Activated CD4-positive, alpha-beta memory T cell treated with anti-CD3 and anti-CD28 coated beads for 36 hours (primary cell): ENCODE measurements at places on chromosomes 5 and 9.

DNA sequence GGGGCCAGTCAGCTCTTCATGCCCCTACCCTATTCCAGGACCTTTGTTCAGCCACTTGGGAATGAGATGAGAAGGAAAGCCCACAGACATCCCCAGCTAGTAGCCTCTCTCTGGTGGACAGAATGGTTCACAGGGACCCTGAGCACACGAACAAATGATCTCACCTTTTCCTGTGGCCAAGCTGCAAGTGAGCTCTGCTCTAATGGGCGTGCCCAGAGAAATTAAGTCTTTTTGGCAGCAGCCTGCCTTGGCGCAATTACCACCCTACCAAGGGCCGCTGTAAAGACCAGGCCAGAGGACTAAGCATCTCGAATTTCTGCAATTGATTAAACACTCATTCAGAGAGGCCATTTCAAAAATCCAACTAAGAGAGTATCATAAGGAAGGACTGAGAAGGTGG, 56.0 kb downstream of the WHRN start:
- DNase-seq: no peak

GRCh38 chr9:3980771-3981170, 319.1 kb downstream of the GLIS3 start:
- no peak for DNase-seq

DNA sequence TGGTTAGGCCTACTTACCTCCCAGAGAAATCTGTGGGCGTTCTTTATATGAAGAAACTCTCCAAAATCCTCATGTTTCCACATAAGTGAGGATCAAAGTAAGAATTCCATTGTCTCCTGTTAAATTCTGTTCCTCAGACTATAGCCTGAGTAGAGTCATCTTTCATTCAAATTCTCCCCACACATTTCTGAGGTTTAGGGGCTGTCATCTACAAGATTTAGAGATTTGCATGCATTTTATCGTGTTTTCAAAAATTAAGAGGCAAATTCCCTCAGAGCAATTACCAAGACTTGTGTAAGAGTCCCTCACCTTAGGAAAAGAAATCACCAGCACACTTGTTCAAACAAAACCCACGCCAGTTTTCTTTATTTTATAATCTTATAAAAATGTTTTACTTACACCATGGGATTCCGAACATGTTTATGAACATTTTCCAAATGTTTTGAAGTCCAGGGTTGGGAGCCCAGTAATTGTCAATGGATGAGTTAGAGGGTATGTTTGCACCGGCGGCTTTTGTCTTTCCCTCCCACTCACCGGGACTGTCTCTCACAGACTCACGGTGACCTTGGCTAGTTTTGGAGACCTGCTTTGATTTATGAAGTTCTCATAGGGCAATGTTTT, 367.6 kb downstream of the ENC1 start:
- DNase-seq: no peak

- peak; percentile 69 for DNase-seq
These were observed 33.5 kb downstream of the ANXA6 start for GRCh38 chr5:151123897-151124751.

GRCh38 chr5:52995095-52995494, 5.9 kb downstream of the ITGA2 start:
- no peak for DNase-seq

DNA sequence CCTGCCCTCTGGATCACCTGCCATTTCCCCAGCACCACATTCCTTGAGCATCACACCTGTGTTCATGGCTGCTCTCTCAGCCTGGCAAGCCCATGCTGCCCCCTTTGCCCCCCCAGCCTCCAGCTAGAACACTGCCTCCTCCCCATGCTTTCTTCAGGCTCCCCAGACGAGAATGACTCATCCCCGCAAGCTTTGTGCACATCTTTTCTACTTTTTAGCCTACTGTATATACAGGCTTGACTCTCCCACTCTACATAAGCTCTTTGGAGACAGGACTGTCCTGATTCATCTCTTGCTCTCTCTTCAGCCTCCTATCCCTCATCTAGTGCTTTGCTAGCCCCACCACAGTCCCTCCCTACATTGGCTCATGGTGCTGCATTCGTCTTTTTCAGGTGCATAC, 19.9 kb upstream of the GLIPR2 start:
- no peak for DNase-seq

- DNase-seq: peak; percentile 36
These were observed 91.8 kb upstream of the TNC start for GRCh38 chr9:115209601-115210306.

DNA sequence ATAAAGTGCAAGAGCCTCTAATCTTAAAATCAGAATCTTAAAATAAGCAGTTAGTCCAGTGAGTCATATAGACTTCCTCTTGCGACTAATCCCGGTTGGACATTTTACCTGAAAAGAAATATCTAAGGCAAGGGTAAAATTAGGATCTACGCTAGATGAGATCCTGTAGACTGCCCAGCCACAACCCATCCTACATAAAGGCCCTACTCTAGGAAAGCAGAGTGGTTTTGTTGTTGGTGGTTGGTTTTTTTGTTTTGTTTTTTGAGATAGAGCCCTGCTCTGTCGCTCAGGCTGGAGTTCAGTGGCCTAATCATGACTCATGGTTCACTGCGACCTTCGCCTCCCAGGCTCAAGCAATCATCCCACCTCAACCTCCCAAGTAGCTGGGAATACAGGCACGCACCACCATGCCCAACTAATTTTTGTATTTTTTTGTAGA, 6.9 kb downstream of the TSC1 start:
- DNase-seq: no peak

DNA sequence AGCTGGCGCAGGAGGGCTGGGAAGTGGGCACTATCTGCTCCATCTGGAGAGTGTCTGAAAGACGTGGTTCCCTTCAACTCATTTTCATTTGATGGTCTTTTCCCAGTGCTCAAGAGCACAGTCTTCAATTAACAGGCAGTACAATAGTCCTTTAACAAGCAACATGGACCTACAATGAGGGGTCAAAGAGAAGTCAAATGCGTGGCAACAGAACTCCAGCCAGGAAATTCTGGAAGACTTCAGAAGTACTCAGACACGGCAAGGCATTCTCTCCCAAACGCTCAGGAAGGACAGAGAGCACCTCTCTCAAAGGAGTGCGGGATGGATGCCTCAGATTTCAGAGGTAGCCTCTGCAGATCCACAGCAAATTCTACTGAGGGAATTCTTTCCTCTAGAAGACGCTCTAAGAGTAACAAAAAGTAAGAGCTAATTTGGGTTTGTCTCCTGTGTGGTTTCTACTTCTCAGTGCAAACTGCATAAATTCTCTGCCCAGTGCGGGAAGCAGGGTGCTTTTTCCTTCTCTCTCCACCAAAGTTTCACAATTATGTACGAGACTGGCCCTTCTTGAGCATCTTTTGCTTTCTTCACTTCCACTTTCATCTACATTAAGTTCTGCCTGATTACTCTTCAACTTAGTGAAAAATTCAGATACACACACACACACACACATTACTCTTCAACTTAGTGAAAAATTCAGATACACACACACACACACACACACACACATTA, 56.4 kb downstream of the LHFPL2 start:
- no peak for DNase-seq

DNA sequence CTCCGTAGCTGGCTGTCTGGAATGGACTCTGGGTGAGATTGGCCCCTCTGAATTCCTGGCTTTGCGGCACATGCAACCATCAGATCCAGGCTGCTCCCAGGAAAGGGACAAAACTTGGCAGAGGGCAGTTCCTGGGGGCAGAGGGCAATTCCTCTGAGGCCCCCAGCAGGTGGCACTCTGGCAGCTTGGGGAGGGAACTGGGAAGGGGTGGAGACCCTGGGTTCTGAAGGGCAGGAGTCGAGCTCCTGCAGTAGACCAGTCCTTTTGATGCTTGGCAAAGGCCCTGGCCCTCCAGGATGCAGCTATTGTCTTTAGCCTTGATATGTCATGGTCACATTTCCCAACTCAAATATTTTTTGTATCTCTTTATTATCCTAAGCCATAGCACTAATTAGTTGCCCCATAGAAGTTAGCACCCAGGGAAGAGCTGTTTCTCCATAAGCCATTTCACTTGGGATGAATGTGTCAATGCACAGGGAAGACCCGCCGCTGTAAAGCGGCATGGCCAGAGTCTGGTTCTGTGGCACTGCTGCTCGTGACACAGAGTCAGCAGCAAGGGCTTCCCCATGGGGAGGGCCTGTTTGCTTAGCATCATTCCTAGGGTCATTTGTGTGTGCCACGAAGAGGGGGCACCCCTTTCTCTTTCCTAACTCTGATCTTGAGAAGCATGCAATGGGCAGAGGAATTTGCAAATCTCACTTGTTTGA, 51.2 kb upstream of the CDK20 start:
- DNase-seq: no peak

DNA sequence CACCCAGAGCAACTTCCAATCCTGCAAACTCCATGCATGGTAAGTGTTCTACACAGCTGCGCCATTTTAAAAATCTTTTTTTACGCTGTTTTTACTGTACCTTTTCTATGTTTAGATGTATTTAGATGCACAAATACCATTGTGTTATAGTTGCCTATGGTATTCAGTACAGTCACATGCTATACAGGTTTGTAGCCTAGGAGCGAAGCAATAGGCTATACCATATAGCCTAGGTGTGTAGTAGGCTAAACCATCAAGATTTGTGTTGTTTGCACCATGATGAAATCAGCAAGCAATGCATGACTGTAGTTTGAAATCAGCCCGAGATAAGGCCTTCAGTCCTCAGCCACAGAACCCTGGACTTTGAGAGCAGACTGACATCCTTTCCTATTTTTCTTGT, 101.2 kb downstream of the LIX1 start:
- DNase-seq: no peak

GRCh38 chr5:95668728-95669127, 14.1 kb downstream of the SPATA9 start:
- no peak for DNase-seq

DNA sequence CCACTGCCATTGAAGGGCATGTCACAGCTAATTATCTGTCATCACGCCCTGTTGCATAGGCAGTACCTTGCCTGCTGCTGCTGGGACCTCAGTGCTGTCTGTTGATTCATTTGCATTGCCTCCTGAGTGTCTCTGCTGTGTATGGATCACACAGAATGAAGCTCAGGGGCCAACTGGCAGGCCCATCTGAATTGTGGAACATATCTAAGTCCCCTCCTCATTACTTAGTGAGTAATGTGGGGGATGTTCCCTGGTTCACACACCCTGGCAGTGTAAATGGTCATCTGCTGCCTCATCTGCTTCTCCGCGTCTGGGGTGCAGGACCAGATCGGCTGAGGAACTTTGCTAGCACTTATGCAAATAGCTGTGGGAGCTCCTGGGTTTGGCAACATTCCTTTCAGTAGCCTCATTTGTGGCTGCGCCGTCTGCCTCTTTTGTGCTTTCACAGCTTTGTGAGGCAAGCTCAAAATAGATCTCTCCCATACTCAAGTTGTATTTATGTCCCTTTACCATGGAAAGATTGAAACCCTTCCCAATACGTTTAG, 25.4 kb downstream of the TYRP1 start:
- DNase-seq: no peak

DNA sequence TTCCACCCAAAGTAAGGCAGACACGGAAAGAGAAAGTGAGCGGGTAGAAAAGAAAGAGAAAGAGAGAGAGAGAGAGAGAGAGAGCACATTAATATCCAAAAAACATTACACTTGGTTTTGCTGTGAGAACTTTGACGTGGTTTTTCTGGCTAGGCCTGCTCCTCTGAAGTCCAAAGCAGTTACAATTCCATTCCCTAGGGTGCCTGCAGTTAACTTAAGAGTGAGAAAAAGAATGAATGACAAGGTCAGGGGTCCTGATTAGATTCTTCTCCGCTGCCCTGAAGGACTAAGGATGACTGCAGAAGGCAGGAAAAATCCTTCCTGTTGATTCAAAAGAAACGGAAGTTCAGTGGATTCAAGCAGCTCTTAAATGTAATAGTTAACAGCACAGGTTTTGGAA, 589.8 kb downstream of the PRELID2 start:
- DNase-seq: no peak

- no peak for DNase-seq
These were observed 340.9 kb upstream of the KIF2A start for GRCh38 chr5:61965069-61965468.

DNA sequence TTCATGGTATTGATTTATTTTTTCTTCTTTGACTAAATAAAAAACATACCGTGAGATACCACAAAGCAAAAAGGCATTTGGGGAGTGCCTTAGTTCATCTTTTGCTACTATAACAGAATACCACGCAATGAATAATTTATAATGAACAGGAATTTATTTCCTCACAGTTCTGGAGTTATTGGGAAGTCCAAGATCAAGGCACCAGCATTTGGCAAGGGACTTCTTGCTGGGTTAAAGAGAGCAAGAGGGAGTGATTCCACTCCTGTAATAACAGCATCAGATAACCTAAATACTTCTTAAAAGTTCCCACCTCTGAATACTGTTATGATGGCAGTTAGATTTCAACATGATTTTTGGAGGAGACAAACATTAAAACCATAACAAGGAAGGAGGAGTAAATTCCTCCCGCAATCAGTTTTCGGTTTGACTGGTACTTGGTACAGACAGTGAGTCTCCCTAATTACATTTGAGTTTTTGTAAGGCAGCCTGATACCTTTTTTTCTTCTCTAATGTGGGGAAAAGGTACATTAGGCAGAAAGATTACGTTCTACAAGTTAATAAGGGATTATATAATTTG, 8.8 kb upstream of the OMD start:
- DNase-seq: no peak

DNA sequence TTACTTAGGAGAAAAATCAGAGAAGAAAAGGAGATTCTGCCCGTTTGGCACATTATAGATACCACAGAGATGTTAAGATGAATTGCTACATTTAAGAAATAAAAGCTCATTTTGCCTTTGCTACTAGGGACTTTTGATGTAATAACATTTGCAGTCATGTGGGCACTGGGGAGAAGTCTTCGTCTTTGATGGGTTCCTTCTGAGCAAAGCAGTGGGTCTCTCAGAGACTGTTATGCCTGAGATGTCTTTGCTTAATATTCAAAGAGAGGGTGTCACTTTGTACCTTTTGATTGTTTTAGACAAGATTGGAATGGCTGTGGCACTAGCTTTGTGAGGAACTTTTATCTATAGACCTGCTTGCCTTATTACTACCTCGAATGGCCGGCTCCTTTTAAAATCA, 25.0 kb downstream of the SLC25A25 start:
- no peak for DNase-seq
